NCI-H2081 (cell line): ENCODE measurements at places on chromosomes 7 and 10.

- no peak for DNase-seq
Observed at GRCh38 chr10:112817981-112818777, 131.9 kb upstream of the TCF7L2 start.

GRCh38 chr7:452226-452751 is 67.4 kb downstream of the PDGFA start:
- DNase-seq: no peak

DNA sequence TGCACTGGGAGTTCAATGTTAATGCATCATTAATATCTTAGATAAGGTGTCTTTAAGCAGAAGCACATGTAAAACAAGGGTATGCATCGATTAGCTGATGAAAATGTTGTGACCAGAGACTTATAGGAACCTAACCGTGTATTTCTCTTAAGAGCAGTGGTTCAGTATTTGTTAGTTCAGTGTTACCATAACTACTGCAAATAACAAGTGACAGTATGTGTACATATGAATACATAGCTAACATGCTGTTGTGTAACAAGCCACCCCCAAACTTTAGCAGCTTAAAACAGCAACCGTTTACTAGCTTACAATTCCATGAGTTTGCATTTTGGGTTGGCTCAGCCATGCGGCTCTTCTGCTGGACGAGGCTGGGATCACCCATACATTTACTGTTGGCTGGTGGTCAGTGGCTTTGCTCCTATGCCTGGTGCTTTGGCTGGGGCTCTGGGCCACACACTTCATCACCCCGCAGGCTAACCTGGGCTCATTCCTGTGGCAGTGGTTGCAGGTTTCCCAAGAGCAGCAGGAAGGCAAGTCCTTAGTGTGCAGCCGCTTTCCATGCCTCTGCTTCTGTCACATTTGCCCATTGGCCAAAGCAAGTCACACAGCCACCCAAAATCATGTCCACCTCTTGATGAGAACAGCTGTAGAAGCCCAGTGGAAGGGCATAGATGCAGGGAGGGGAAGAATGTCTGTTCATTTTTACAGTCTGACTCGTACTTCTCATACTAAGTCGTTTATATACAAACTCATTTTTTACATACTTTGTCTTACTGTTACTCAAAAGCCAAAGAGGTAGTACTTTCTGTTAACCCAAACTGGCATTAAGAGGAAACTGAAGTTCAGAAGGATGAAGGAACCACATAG is 103.3 kb upstream of the GATA3 start:
- DNase-seq: no peak

DNA sequence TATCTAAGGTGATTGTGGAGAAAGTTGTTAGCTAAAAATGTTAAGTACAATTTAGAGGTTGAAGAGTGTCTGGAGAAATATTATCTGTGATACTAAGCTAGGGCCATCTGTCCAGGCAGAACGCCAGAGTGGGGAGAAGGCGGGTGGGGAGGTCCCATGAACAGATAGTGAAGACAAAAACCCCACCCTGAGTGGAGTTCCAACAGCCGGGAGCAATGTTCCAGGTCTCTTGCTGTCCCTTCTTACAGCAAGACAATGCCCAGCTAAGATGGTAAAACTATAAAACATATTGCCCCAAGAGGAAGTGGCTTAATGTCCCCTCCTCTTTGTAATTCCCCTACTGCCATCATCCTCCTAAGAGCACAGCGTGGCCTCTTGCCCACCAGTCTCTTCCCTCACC is 10.4 kb upstream of the IL15RA start:
- DNase-seq: no peak

GRCh38 chr7:26673271-26673670 is 191.1 kb downstream of the SKAP2 start:
- DNase-seq: no peak

DNA sequence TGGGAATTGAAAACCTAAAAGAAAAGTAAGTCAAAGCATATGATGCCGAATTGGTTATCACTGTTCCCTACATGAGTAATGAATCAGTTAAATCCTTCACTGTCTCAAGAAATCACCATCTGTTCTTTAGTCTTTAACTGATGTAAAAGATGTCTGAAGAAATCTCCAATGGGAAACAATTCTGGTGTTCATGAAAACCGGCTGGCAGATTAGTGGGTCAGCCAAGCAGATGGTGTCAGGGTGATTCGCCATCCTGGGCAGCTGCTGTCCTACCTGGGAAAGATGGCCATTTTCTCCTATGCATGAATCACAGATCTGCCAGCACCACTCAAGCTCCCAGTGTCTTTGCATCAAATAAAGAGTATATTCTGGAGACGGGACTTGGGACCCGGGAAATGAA is 925.2 kb upstream of the GHITM start:
- no peak for DNase-seq

DNA sequence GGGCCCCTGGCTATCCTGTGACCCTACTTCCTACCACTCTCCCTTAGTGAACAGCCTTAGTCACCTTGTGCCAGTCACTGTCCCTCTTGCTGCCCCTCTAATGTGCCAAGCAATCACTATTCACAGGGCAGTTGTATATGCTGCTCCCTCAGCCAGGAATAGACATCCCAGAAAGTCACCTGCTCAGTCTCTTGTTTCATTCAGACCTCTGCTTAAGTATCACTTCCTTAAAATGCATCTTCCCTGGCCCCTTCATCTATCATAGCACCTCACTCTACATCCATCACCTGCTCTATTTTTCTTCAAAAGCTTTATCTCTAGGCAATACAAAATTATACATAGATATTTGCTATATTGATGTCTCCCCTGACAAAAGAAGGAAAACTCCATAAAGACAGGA is 328.4 kb upstream of the NFE2L3 start:
- DNase-seq: no peak

DNA sequence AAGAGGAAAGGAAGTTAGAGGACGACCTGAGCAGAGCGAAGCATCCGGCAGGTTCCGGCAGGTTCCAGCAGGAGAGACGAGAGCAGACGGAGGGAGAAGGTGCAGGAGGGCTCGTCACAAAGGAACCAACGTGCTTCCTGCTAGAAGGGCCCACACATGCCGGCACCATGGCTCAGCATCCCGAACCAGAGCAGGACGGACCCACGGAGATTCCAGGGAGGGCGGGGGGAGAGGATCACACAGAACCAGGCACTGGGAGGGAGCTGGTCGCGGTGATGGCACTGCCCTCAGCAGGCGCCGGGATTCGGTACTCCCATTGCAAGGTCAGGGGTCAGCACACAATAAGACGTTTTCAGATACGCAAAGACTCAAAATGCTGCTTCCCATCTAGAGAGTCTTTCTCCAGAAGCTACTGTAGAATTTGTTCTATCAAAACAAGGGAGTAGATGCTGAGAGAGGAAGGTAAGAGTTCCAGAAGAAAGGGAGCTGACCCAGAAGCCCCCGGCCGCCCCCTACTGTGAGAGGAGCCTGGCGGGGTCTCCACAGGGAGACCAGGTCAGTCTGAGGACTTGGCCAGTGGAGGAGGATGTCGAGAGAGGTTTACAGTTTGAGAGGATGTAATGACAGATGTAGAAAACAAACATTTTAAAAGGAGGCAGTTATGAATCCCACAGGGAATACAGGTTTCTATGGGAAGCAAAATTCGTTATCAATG is 23.6 kb upstream of the PWWP2B start:
- DNase-seq: no peak

- no peak for DNase-seq
Observed at GRCh38 chr7:50957855-50958254, 175.2 kb upstream of the GRB10 start.

- DNase-seq: peak; percentile 44
Observed at GRCh38 chr10:78905957-78906308, 162.8 kb upstream of the ZMIZ1 start.

DNA sequence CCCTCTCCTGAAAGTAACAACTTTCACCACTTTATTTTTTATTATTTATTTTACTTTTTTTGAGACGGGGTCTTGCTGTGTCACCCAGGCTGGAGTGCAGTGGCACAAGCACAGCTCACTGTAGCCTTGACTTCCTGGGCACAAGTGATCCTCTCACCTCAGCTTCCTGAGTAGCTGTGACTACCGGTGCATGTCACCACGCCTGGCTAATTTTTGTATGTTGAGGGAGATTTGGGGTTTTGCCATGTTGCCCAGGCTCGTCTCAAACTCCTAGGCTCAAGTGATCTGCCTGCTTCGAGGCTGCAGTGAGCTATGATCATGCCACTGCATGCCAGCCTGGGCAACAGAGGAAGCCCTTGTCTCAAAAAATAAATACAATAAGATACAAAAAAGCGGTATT is 14.9 kb upstream of the SLIT1 start:
- no peak for DNase-seq

DNA sequence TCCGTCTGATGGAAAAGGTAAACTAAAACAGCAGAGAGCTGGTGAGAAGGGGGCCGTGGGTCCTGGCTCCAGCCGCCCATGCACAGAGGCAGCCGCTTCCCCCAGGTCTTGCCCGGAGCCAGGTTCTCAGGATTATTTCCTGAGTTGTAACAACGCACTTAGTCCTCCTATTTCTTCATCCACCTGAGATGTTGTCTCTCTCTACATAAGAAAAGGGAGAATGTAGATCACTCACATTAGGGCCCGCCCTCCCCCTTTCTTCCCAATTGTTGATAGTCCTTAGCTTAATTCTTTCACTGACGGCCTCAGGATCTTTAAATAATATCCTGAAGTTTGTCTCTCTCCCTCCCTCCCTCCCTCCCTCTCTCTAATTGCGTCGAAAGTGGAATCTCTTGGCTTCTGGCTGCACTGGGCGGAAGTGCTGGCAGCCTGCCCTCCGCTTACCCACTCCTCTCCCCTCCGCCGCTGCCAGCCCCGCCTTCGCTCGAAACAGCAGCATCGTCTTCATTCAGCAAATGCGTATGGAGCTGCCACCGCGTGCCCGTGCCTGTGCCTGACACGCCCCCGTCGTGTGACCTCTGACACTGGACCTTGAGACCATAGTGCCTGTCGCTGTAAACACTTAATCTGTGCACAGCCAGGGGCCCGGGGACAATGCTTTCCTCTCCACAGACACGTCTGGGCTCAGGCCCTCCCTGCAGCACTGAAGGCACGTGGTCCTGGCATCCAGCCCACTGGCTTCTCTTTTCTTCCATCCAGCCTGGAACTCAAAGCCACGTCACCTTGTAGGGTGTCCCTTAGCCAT is 174.5 kb upstream of the PPP2R2D start:
- no peak for DNase-seq

GRCh38 chr7:226281-226895 is 34.0 kb downstream of the FAM20C start:
- DNase-seq: no peak
